ENCODE measurements at places on chromosomes 4 and X. TPM values are rescaled to one million over a fixed set of nuclear protein-coding genes. Genes with fewer than 3 reads are reported as not detected.
A peak's percentile ranks its signal among the peaks of the same experiment; 100 is the strongest.

GRCh38 chr4:159158985-159159384 is 56.1 kb downstream of the RAPGEF2 start:
- DNase-seq, result no peak

DNA sequence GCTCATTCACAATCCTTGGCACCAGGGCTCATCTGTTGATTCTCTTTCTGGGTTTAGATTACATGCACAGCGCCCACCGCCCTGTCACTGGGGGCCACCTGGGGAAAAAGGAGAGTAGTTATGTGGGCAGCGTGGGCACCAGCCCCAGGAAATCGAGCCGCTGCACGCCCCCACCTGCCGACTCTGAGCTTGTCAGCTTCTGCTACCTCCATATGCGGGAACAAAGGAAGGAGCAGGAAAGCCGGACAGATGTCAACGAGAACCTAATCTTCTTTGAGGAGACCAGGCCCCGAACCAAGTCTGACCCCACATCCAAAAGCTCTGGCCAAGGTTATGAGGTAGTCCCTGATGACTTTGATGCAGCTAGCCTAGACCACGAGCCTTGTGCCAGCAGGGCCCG is 31.0 kb upstream of the PRPS1 start:
- no peak for DNase-seq

DNA sequence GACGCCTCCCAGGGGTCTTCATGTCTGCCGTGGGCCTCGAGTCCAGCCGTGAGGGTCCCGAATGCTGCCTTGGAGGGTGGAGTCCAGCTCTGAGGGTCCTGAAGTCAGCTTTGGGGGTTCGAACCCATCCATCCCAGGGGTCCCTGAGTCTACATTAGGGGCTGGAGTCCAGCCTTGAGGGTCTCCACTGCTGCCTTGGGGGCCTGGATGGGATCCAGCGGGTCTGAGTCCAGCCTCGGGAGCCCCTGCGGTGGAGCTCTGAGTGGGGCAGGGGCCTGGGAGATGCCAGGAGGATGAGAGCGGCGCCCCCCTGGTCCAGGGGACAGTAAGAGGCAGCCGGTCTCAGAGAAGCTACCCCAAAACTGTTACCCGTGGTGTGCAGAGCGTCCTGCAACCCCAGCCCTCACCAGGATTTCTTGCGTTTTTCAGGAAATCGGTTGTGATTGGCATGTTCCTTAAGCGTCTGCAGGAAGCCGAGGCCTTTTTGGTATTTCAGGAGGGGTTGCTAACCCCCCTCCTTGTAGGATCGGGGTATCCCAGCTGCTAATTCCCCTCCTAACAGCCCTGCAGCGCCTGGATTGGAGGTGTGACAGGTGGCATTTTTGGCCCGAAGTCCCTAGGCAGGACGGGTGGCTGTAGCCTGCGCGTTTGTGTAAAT is 1.7 kb upstream of the GTPBP6 start:
- no peak for DNase-seq

DNA sequence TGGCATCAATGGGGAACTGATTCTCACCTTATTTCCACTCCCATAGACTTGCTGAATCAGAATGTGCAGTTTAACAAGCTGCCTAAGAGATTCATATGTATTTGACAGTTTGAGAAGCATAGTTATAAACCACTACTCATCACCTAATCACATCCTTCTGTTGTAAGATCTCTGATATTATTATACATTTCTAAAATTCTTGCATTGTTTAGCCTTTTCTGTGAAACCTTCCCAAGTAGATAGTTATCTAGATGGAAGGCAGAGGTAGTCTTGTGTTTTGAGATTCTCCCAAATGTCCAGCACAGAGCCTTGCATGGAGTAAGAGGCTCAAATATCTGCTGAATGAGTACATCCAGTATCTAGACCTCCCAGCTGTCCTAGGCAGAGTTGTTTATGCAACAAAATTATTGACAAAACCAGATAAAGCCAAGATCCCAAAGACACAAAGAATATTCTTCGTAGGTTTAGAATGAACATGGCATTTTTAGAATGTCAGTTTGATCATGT is 227.3 kb downstream of the KDR start:
- DNase-seq, result no peak

DNA sequence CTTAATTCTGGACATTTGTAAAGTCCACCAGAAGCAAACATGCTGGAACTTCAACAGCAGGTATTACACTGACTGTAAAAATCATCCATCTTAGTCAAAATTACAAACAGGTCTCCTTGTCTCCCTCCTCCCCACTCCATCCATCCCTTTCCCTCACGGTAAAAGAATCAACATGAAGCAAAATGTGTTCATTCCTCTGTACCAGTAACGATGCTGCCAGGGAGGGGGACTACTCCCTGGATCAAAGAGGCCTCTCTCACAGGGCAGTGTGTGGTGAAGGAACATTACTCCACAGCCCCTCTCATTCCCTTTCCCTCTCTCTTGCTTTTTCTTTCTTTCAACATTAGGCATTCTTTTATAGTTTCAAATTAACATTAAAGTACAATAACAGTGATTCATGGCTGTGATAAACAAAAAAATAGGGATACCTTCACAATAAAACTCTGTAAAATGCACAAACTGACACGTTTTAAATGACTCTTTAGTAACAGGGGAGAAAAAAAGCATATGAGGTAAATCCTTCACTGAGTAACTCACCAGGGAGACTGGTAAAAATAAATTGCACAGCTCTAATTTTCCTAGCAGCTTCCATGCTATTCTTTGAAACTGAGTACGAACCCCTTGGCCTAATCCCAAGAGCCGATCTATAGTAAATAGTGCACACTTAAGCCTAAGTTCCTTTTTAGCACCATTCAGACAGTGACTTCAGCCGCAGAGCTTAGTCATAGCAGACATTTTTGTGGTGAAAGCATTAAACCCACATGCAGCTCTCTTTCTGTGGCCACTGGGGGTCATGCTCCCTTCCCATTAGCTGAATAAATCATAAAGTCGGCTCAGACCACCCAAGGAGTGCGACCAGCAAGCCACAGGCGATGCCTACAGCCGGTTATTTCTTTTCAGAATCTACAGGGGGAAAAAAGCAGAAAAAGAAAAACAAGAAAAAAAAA is 215.6 kb upstream of the GYPA start:
- DNase-seq, result no peak

Gene TMEM255A
- 0.97 TPM for total RNA-seq

Gene RIPPLY1
- not detected for total RNA-seq

DNA sequence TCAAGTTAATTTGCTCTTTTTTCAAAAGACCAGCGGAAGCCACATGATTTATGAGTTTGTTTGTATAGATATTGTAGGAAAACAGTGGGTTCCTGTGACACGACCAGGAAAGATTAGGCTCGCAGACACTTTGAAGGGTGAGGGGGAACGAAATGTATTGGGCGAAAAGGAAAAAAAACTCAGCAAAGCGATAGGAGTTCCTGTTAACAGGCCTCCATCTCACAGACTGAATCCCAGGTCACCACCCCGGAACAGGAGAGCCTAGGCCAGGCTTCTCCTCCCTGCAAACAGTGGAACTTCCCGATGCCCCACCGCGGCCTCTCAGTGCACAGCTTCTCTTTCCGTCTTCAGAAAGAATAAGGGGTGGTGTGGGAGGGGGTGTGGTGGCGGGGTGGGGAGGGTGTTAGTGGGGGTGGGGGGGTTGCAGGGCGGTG is 181.8 kb upstream of the GPRIN3 start:
- peak; percentile 65 for DNase-seq

Gene ETDC
- total RNA-seq, result not detected

Gene LARP1B
- total RNA-seq, result 15.4 TPM

Gene DACH2
- total RNA-seq, result not detected

Gene SLC7A11
- total RNA-seq, result 0.46 TPM

Gene VSIG1
- not detected for total RNA-seq

- no peak for DNase-seq
Observed at GRCh38 chr4:22071749-22072148, 123.2 kb upstream of the KCNIP4 start.

GRCh38 chr4:85376285-85376684 is 98.7 kb upstream of the ARHGAP24 start:
- DNase-seq, result no peak

Gene OTC
- total RNA-seq, result not detected

DNA sequence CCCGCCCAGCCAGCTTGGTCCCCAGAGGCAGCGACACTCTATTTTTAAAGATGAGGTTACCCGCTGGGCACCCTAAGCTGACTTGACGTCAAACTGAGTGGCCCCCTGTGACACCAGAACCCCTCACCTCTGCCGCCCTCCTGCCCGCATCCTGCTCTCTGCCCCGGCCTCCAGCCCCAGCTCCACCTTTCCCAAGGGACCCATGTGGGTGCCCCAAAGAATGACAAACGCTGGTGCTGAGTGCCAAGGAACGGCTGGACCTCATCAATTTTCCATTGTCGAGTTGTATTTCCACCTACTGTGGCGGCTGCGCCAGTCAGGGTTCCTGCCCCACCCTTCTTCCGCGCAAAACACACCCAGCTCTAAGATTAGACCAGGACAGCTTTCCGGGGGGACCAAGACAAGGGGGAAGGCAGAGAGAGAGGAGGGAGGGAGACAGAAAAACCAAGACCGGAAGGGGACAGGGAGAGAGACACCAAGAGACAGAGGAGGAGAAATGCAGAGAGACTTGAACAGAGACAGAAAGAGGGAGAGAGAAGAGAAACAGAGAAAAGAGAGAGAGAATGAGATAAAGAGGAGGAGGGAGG is 2.0 kb downstream of the PRKX start:
- DNase-seq, result no peak

Gene CT45A5
- total RNA-seq, result not detected

Gene NOX1
- not detected for total RNA-seq

Gene LUZP4
- not detected for total RNA-seq

GRCh38 chr4:128355305-128355704 is 67.7 kb upstream of the PGRMC2 start:
- DNase-seq, result no peak

Gene HMGN5
- 1.3 TPM for total RNA-seq

DNA sequence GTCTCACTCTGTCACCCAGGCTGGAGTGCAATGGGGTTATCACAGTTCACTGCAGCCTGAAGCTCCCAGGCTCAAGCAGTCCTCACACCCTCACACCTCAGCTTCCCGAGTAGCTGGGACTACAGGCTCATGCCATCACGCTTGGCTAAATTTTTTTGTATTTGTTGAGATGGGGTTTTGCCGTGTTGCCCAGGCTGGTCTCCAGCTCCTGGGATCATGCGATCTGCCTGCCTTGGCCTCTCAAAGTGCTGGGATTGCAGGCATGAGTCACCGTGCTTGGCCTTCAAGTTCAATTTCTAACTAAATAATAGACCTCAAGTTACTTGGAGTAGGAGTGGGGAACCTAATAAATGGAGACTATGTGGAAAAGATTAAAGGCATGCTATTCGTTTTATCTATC is 48.9 kb downstream of the MND1 start:
- no peak for DNase-seq

Gene TMPRSS11E
- total RNA-seq, result not detected

Gene CT47B1
- total RNA-seq, result not detected

Gene SORBS2
- 828 TPM for total RNA-seq

DNA sequence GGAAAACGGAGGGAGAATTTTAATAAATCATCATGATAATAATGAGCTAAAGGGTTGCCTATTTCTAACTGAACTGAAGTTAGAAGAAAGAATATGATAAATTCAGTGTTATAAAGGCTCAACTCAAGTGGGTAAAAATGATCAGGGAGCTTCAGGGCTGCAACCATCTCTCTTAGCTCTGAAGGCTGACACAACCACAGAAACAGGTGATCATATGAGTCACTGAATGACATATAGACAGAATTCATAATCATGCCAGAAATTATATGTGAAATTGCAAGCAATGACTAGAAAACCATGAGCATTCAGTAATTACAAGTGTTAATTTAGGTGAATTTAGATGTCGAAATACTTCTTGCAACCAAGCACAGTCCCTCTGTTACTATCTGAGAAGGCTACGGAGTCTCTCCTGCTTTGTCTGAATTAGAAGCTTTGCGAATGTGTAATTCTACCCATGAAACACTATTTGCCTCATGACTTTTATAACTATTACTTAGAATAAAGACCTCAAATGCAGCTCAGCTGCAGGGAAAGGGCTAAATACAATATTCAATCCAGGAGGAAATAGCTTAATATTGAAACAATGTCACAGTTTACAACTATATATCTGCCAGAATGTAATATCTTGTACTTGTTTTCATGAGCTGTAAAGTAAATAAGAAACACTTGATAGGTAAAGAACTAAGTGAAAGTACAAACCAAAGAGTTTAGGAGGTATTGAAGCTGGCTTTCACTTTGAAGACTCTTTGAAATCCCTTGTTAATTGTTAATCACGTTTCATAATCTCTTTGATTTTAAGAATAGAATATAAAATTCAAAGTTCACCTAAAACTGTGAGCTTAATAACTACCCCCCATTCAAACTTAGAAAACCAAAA is 1972.6 kb downstream of the ARAP2 start:
- no peak for DNase-seq

DNA sequence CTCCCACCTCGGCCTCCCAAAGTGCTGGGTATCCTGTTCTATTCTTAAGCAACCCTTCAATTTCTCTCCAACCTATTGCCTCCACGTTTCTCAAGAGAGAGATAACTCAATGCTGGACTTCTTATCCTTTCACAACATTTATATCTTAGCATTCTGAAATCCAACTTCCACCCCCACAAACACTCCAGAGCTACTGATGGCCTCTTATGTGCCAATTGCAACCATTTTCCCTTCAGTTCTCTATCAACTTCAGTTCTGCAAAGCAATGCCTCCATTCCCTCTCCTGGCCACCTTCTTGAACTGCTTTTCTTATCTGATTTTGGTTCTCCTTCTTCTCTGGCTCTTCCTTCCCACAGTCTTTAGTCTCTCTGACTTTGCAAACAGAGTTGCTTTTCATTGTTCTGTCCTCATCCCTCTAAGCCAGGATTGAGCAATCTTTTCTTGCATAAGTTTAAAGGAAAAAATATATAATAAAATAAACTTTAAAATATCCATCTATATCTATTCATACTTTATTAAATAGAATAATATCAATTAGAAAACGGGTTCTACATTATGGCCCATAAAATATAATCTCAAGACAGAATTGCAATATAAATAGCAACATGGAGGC is 3.6 kb upstream of the STBD1 start:
- no peak for DNase-seq

GRCh38 chr4:86034616-86035015 is 325.2 kb downstream of the MAPK10 start:
- DNase-seq, result no peak

DNA sequence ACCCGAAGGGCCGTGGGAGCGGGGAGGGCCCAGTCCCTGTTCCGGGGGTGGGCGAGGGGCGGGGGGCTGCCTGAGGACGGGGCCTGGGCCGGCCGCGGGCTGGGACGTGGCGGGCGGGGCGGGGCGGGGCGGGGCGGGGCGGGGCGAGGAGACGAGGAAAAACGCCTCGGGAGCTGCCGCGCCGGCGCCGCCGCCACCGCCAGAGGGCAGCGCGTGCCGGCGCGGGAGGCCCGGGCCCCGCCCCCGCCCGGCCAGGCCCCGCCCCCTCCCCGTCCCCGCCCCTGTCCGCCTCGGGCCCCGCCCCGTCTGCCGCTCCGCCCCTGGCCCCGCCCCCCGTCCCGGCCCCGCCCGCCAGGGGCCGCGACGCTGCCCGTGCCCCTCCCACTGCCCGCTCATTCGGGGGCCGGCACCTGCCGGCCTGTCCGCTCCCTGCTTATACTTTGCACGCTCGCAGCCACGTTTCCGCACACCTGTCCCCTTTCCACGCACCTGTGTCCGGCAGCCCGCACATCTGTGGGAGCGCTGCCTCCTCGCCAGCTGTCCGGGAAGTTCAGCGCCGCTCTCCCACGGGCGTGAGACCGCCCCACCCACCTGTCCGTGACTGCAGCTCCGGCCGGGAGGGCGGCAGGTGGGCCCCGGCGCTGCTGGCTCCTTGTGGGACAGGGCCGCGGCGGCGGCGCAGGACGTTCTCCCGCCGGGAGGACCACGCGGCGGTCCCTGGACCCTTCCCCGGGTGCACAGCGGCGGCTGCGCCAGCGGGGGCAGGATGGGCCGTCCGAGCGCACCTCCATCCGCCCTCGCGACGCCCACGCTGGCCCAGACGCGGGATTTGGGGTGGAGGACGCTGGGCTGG is 1.7 kb upstream of the FGFRL1 start:
- peak; percentile 87 for DNase-seq

Measured in Right ventricle myocardium inferior (tissue), 1 donor.